ENCODE measurements at places on chromosomes 6 and 20. TPM values are rescaled to one million over a fixed set of nuclear protein-coding genes. Genes with fewer than 3 reads are reported as not detected.
A peak's percentile ranks its signal among the peaks of the same experiment; 100 is the strongest.

The ANKRD66 gene
- total RNA-seq: not detected

GRCh38 chr6:7157752-7158616 lies 50.2 kb downstream of the RREB1 start:
- no peaks in the 10 kb centered on the region for H3K27me3 ChIP-seq
- peak overlapping the region; percentile 2 for H3K27ac ChIP-seq
- H3K4me1 ChIP-seq: peaks cover 73% of the 10 kb centered on the region
- H3K4me3 ChIP-seq: no peak overlapping the region
- H3K36me3 ChIP-seq: no peaks in the 10 kb centered on the region
- DNase-seq: no peak

GRCh38 chr20:1173698-1174097 lies 11.1 kb downstream of the TMEM74B start:
- no peaks in the 10 kb centered on the region for H3K4me1 ChIP-seq
- DNase-seq: no peak
- H3K27me3 ChIP-seq: no peaks in the 10 kb centered on the region

The PLEKHG1 gene
- total RNA-seq: 6.6 TPM

The RIMS1 gene
- total RNA-seq: 2.1 TPM

The TASP1 gene
- total RNA-seq: 3.5 TPM

The ADGB gene
- total RNA-seq: not detected

- no peak overlapping the region for H3K4me3 ChIP-seq
- H3K36me3 ChIP-seq: no peaks in the 10 kb centered on the region
- no peaks in the 10 kb centered on the region for H3K27me3 ChIP-seq
Measured at GRCh38 chr6:134351615-134352474, 33.9 kb upstream of the SGK1 start.

The SLC16A10 gene
- 6.5 TPM for total RNA-seq

GRCh38 chr6:111941686-111942330 lies 68.6 kb upstream of the FYN start:
- no peaks in the 10 kb centered on the region for H3K27me3 ChIP-seq
- no peak for DNase-seq
- no peak overlapping the region for H3K27ac ChIP-seq
- peaks cover 13% of the 10 kb centered on the region for H3K4me1 ChIP-seq
- no peak overlapping the region for H3K4me3 ChIP-seq

GRCh38 chr6:37016995-37017394 lies 11.5 kb downstream of the FGD2 start:
- no peak overlapping the region for H3K27ac ChIP-seq
- H3K4me1 ChIP-seq: peaks cover 14% of the 10 kb centered on the region
- no peaks in the 10 kb centered on the region for H3K36me3 ChIP-seq
- no peak for DNase-seq

The OVOL2 gene
- total RNA-seq: not detected

GRCh38 chr6:159112714-159113113 lies 56.5 kb upstream of the FNDC1 start:
- no peak overlapping the region for H3K27ac ChIP-seq
- no peaks in the 10 kb centered on the region for H3K36me3 ChIP-seq
- no peak overlapping the region for H3K4me3 ChIP-seq
- no peak for DNase-seq
- H3K27me3 ChIP-seq: no peaks in the 10 kb centered on the region
- H3K4me1 ChIP-seq: no peaks in the 10 kb centered on the region

DNA sequence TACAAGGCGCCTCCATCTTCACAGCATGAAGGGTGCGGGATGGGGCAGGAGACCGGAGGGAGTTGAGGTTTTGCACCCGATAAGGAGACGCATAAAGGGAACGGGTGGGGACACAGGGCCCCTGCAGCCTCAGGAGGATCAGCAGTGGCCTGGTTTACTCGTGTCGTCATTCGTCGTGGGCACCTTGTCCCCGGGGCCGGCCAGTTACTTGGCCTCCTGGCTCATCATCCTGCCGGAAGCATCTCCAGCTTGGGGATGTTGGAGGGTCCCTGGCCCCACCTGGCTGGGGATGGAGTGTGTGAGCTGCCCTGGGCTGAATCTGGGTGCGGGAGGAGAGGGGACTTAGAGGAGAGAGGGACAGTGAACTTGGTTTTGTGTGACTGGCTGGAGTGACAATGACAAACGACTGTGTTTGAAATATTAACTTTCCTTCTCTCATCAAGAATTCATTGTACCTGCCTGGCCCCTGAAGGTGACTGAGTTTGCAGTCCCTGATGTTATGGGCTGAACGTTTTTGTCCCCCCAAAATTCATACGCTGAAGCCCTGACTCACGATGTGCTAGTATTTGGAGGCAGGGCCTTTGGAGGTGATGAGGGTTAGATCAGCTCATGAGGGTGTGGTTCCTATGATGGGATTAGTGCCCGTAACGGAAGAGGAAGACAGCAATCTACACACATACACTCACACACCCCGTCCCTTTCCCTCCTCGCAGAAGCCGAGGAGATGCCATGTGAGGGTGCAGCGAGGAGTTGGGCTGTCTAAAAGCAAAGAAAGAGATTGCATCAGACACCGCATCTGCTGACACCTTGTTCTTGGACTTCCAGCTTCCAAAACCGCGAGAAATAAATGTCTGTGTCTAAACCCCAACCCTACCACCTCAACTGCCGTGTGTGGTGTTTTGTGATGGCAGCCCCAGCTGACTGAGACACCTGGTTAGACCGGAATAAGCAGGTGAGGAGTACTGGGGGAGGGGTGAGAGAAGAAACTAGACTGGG lies 65.0 kb upstream of the MAP3K4 start:
- H3K36me3 ChIP-seq: no peaks in the 10 kb centered on the region
- peaks cover 8% of the 10 kb centered on the region for H3K27me3 ChIP-seq
- no peak overlapping the region for H3K4me3 ChIP-seq
- no peak overlapping the region for H3K27ac ChIP-seq
- H3K4me1 ChIP-seq: peaks cover 9% of the 10 kb centered on the region

Data from heart left ventricle (tissue), 16 donors.